Epithelial cell of esophagus (primary cell): ENCODE measurements at places on chromosomes 2 and 18.
A peak's percentile ranks its signal among the peaks of the same experiment; 100 is the strongest.

DNA sequence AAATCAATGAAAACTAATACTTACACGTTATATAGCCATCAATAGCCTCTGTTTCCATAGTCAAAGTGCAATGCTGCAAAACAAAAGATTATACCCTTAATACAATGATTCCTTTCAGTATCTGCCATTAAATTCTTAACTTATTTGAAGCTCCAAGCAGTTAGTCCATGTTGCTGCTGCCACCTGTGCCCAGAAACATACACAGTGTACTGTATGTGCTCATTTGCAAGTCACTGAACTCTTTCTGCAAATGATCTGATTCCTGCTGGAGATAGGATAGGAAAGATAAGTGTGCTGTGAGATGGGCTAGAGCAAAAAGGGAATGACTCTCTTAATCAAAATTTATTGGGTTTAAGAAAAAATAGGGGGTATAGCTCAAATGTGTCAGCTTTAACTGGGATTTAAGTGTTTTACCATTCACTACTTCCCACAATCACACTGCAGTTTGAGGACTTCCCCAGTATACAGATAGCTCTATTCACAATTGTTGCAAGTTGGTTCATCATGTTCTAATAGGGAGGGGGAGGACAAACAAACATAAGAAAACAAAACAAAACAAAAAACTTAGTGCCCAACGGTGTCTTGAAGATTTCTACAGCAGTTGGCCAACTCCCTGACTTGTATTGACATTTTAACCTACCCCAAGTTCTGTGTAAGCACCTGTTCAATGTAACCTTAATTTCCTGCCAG is 2.7 kb downstream of the IKZF2 start:
- no peak for DNase-seq

DNA sequence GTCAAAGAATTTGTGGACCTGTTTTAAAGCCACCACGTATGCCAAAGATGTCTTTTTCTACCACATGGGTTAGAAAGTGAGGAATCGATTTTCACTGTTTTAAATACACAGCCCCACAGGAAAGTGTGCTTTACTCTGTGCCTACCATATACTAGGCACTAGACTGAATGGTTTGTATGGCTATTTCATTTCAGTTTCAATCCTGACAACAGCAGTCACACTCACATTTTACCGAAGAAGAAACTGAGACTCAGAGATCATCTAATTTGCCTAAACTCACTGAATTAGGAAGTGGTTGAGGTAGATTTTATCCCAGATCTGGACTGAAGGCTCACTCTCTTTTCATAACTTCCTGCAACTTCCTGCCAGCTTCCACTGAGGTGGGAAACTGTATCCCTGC is 176.4 kb downstream of the ALK start:
- DNase-seq: no peak

- no peak for DNase-seq
These were observed 13.8 kb downstream of the PDIA6 start for GRCh38 chr2:10798783-10799182.

- DNase-seq: no peak
These were observed 548.0 kb downstream of the IRS1 start for GRCh38 chr2:226251661-226252060.

DNA sequence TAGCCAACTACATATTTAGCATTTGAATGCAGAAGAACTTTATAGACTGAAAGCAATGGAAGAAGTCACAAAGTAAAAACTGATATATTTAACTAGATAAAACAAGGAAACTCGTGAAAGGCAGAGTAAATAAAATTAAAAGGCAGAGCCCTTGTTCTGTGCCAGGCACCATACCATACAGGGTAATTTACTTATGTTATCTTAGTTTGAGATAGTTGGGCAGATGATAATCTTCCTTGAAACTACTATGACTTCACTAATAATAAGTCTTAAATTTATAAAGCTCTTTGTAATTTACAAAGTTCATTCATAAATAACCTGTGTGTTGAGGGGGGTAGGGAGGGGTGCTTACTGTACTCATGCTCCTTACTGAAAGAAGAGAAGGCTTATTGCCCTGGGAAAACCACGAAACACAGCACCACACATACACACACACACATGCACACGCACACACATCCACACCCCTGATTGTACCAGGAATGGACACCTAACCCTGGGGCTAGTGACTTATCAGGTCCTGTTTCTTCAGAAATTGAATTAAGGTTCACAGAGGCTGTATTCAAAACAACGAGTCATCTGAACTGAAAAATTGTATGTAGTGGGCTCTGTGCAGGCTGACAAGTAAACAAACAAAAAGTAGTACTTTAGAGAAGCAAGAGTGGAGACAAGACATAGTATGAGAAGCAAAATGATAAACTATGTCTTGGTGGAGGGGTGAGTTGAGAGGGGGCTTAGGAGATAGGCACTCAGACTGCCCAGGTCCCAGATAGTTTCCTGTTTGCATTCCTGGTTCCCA is 38.1 kb downstream of the AGFG1 start:
- peak; percentile 92 for DNase-seq

GRCh38 chr2:96895746-96896651 is 26.1 kb upstream of the SEMA4C start:
- DNase-seq: peak; percentile 72

GRCh38 chr18:25248755-25249154 is 103.2 kb downstream of the ZNF521 start:
- DNase-seq: no peak

DNA sequence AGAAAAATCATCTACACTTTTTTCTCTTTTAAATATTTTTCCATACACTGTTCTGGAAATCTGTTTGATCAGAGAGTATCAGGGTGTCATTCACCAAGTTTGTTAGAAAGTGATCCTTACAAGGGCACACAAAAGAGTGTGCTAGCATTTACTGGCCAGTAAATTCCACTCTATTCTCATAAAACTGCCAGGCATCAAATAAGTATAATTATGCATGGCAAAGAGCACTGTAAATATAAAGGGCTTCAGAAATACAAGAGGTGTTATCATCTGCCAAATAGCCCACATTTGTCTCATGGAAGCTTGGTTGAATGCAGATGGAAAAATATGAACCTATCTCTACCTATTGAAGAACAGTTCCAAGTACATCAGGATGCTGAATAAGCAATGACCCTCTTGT is 847.3 kb upstream of the ACVR2A start:
- no peak for DNase-seq

DNA sequence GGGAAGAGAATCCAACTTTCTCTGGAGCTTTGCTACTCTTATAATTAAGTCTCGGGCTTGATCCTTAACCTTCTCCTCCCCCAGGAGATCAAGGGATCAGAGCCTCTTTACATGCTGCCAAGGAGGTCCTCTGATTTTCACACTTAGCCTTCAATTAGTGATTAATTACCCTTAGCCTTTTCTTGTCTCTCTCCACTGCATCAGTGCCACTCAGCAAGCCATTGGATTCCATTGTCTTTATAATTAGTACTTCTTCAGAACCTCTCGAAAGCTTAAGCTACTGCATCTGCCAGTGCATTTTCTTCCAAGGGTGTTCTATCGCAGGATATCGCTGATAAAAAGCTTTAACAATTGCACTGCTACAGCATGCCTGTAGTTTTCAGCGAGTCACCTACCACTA is 477.0 kb upstream of the MEIS1 start:
- no peak for DNase-seq

DNA sequence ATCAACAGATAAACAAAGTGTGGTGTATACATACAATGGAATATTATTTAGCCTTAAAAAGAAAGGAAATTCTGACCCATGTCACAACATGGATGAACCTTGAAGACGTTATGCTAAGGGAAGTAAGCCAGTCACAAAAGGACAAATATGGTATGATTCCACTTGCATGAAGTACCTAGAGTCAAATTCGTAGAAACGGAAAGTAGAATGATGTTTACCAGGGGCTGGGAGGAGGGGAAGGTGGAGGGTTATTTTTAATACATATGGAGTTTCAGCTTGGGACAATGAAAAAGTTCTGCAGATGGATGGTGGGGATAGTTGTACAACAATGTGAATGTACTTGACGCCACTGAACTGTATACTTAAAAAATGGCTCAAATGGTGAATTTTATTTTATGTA is 3.3 kb upstream of the DES start:
- no peak for DNase-seq

GRCh38 chr2:12240206-12240605 is 476.5 kb upstream of the TRIB2 start:
- no peak for DNase-seq

DNA sequence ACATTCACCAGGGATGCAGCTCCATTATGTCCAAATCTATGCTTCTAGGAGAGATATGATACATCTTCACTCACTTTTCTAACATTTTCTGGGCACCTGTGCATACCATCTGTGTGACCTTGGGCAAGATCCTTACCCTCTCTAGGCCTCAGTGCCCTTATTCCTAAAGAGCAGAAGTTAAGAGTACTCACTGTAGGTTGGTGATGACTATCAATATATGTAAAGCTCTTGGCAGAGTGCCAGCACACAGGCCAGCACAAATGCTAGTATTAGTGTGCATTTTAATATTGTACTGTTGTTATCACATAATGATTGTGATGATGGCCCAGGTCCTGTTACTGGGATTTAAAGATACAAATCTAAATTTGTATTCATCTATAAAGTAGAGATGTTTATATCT is 199.2 kb downstream of the RAD51AP2 start:
- DNase-seq: peak; percentile 41

- peak; percentile 22 for DNase-seq
These were observed 1.1 kb downstream of the MIB1 start for GRCh38 chr18:21741562-21742314.

GRCh38 chr18:64876833-64877232 is 727.9 kb upstream of the LINC00305 start:
- DNase-seq: no peak

DNA sequence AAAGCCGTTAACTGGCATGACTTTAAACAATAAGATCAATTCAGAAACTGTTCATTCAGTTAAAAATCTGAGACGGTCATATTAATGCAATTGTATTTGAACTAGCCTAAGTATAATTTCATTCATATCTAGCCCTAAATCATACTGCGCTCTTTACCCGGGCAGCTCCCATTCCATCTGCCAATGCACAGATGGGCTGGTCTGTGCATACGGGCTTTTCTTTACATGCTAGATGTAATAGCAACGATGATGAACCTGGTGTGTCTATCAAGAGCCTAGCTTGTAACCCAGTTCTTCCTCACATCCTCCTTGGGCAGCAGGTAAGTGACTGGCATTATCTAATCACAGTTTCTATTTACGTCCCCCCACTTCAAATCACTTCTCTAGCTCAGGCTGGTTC is 631.5 kb upstream of the KLHL29 start:
- DNase-seq: no peak

GRCh38 chr2:62406573-62407043 is 99.4 kb downstream of the TMEM17 start:
- DNase-seq: no peak

- DNase-seq: no peak
These were observed 30.9 kb upstream of the RNF149 start for GRCh38 chr2:101339266-101339880.

GRCh38 chr2:98913916-98914712 is 21.9 kb downstream of the CRACDL start:
- peak; percentile 43 for DNase-seq

DNA sequence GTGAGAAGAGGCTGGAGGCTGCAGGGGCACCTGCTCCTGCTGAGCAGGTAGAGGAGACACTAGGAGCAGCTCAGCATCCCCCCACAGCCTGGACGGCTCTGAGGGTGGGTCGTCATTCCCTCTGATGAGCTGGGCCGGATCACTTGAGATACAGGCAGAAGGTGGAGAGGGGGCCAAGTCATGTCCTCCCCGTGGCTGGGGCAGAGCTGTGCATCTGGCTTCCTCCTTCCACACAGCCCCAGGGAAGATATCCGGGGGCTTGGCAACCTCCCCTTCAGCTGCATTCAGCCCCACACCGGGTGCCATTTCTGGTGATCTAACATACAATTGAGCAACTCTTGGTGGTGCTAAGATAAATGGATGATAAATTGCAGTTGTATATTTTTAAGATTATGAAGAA is 236.9 kb downstream of the LDLRAD4 start:
- DNase-seq: no peak

- DNase-seq: peak; percentile 33
These were observed 1.2 kb downstream of the CNOT9 start for GRCh38 chr2:218569661-218570500.
